ENCODE measurements at places on chromosomes 3 and 15.

- no peak for DNase-seq
These were observed 6.1 kb upstream of the LTF start for GRCh38 chr3:46470831-46471230.

- DNase-seq = no peak
These were observed 101.2 kb downstream of the CHST2 start for GRCh38 chr3:143220741-143221140.

- DNase-seq = no peak
These were observed 19.0 kb upstream of the TRAK1 start for GRCh38 chr3:42071904-42072812.

- no peak for DNase-seq
These were observed 444.0 kb downstream of the EPHB1 start for GRCh38 chr3:135238871-135239614.

DNA sequence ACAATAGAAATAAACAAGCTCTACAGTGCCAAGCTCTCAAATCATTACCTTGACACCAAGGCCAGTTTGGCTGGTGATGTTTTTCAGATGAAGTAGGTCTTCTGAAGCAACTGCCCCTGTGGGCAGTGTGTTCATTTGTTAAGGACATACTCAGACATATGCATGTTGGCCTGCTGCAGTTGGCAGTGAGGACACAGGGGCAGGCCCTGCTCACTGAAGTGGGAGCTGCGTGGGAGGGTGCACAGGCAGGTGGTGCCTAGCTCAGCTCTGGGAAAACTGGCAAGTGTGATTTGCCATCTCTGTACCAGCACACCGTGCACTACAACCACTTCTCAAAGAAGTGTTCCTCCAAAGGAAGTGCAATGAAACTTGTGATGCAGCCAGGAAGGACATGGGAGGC lies 28.5 kb upstream of the SNRK start:
- DNase-seq = no peak

GRCh38 chr3:168212664-168213285 lies 117.1 kb upstream of the GOLIM4 start:
- DNase-seq = no peak

- no peak for DNase-seq
These were observed 19.6 kb downstream of the FLNB start for GRCh38 chr3:58027704-58028317.

- no peak for DNase-seq
These were observed 109.5 kb downstream of the SSR3 start for GRCh38 chr3:156445117-156446090.

- DNase-seq = no peak
These were observed 112.2 kb upstream of the LRRFIP2 start for GRCh38 chr3:37286569-37286968.

DNA sequence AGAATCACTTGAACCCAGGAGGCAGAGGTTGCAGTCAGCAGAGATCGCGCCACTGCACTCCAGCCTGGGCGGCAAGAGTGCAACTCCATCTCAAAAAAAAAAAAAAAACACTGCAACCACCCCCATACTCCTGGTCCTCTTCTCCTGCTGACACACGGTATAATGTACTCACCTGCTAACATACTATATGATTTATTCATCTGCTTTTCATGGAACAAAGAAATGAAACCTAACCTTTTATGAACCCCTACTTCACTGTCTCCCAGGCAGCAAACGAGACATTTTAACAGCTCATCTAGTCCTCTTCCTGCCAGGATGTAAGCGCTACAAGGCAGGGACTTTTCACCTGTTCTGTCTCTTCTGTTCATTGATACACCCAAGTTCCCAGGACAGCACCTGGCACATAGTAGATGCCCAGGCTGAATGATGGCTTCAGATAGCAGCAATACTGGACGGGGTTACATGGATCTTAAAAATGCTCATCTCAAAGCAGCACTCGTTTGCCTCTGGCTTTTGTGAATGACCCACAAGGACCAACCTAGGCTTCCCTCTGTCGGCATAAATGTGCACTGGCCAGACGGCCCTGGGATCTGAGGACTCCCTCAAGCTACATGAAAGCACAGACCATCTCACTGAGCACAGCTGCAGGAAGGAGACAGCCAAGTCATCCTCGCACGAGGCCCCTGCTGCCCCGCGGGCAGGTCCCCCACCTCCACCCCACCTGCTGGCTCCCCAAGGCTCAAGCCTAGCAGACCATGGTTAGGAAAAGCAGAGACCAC lies 20.3 kb downstream of the XXYLT1 start:
- no peak for DNase-seq
